ENCODE measurements at places on chromosomes 3 and 15. TPM values are rescaled to one million over a fixed set of nuclear protein-coding genes. Genes with fewer than 3 reads are reported as not detected.

- H3K4me3 ChIP-seq = no peak overlapping the region
- H3K27ac ChIP-seq = no peak overlapping the region
- no peaks in the 10 kb centered on the region for H3K4me1 ChIP-seq
- no peaks in the 10 kb centered on the region for H3K27me3 ChIP-seq
Measured at GRCh38 chr3:133973249-133973980, 56.3 kb downstream of the SLCO2A1 start.

GRCh38 chr3:132087356-132087755, 52.5 kb upstream of the CPNE4 start:
- H3K4me3 ChIP-seq = no peak overlapping the region
- no peak overlapping the region for H3K27ac ChIP-seq
- no peak for DNase-seq
- H3K27me3 ChIP-seq = no peaks in the 10 kb centered on the region

Gene SLMAP
- 61.3 TPM for total RNA-seq

DNA sequence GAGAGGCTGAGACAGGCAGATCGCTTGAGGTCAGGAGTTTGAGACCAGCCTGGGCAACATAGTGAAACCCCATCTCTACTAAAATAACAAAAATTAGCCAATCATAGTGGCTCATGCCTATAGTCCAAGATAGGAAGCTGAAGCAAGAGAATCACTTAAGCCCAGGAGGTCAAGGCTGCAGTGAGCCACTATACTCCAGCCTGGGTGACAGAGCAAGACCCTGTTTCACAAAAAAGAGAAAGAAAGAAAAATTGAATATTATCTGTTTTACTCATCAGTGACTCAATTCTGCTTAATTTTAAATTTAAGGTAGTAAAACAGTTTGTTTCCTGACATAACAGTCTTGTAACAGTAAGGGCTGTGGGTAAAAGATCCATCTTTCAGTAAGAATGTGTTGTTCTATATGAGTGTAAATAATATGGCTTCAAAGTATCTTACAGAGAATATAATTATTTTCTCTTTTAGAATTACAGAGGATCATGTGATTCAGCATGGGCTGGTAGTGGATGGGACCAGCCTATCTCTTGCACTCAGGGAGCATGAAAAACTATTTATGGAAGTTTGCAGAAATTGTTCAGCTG, 85.8 kb downstream of the ATP11B start:
- peaks cover 1% of the 10 kb centered on the region for H3K36me3 ChIP-seq
- H3K27ac ChIP-seq = no peak overlapping the region
- H3K4me1 ChIP-seq = no peaks in the 10 kb centered on the region

DNA sequence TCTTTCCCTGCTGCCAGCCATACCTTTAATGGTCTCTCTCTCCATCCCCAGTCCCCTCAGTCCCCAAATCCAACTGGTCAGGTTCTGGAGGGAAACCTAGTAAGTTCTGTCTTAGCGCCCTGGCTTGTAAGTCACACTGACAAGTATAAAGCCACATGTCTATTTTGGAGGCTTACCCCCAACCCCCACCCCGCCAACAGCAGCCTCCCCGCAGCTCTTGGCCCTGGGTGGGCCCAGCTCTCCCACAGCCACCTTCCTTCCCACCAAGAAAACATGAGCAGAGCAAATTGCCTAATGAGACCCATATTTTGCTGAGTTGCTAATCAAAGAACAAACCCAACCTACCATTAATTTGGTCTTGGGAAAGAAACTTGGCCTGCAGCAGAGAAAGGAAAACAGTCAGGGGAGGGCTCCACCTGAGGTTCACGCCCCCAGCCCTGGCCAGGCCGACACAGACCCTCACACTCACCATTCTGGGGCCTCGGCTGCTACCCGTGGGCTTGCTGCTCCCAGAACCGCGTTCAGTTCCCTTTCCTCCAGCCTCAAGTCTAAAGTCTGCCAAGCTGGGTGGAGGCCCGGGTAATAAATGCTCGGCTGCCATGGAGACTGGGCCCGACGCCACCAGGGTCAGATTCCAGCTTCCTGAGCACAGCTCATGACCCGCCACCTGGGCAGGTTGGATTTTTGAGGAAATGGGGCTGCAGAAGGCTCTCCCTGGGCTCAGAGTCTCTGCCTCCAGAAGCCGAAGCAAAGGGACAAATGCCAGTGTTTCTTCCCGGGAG, at the start of gene CALML4:
CALML4 (minus strand) TSS at position 557 of the 782 bp plus-strand sequence; CDS start at position 472, 85 bp downstream.
- peak; percentile 74 for DNase-seq
- peaks cover 3% of the 10 kb centered on the region for H3K36me3 ChIP-seq
- H3K4me3 ChIP-seq = no peak within 1 kb of the TSS
- peaks cover 49% of the 10 kb centered on the region for H3K4me1 ChIP-seq

GRCh38 chr15:91706322-91707032, 147.0 kb upstream of the SLCO3A1 start:
- H3K27ac ChIP-seq = no peak overlapping the region
- H3K4me3 ChIP-seq = no peak overlapping the region
- no peaks in the 10 kb centered on the region for H3K27me3 ChIP-seq
- DNase-seq = peak; percentile 38

DNA sequence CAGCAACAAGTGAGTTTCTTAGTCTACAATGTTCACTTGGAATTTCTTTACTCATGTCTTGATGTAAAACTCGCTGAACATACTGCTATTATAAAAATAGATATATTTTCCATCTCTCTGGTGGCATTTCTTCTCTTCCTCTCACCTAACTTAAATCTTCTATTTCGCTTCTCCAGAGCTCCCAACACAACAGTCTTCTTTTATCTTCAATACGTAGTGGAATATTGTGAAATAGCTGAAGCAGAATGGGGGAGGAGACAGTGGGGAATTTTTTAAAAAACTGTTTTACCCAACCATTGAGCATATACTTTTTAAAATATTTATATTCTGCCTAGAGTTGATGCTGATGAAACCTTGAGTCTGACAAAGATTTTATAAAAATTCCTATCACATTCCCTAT, 548.5 kb downstream of the RBMS3 start:
- no peaks in the 10 kb centered on the region for H3K36me3 ChIP-seq
- no peaks in the 10 kb centered on the region for H3K27me3 ChIP-seq
- no peak overlapping the region for H3K27ac ChIP-seq
- H3K4me1 ChIP-seq = no peaks in the 10 kb centered on the region

GRCh38 chr3:116018646-116019045, 395.3 kb downstream of the GAP43 start:
- H3K27ac ChIP-seq = no peak overlapping the region
- no peak overlapping the region for H3K4me3 ChIP-seq
- no peaks in the 10 kb centered on the region for H3K27me3 ChIP-seq
- H3K36me3 ChIP-seq = no peaks in the 10 kb centered on the region
- peaks cover 9% of the 10 kb centered on the region for H3K4me1 ChIP-seq
- DNase-seq = no peak

DNA sequence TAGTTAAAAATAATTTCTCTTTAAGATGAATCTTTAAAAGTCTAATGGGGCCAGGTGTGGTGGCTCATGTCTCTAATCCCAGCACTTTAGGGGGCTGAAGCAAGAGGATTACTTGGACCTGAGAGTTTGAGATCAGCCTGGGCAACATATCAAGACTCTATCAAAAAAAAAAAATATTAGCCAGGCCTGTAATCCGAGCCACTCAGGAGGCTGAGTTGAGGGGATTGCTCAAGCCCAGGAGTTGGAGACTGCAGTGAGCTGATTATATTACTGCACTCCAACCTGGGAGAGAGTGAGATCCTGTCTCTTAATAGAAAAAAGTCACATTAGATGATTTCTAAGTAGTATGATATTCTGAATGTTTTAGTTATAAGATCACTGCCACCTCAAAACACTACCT, 322.0 kb upstream of the MANF start:
- H3K27me3 ChIP-seq = no peaks in the 10 kb centered on the region
- no peak overlapping the region for H3K4me3 ChIP-seq
- H3K27ac ChIP-seq = no peak overlapping the region
- H3K4me1 ChIP-seq = no peaks in the 10 kb centered on the region

- H3K27ac ChIP-seq = no peak overlapping the region
- H3K4me3 ChIP-seq = no peak overlapping the region
- no peaks in the 10 kb centered on the region for H3K4me1 ChIP-seq
Measured at GRCh38 chr3:4251412-4251811, 51.8 kb upstream of the SETMAR start.

Gene NDUFB5
- total RNA-seq = 154 TPM

GRCh38 chr3:71537211-71537611, 46.3 kb downstream of the FOXP1 start:
- no peaks in the 10 kb centered on the region for H3K27me3 ChIP-seq
- no peak overlapping the region for H3K27ac ChIP-seq
- no peak for DNase-seq
- peaks cover 12% of the 10 kb centered on the region for H3K4me1 ChIP-seq
- H3K4me3 ChIP-seq = no peak overlapping the region

- no peaks in the 10 kb centered on the region for H3K27me3 ChIP-seq
- no peak for DNase-seq
- no peak overlapping the region for H3K27ac ChIP-seq
- H3K36me3 ChIP-seq = no peaks in the 10 kb centered on the region
- no peaks in the 10 kb centered on the region for H3K4me1 ChIP-seq
Measured at GRCh38 chr3:113156816-113157333, 54.5 kb upstream of the BOC start.

DNA sequence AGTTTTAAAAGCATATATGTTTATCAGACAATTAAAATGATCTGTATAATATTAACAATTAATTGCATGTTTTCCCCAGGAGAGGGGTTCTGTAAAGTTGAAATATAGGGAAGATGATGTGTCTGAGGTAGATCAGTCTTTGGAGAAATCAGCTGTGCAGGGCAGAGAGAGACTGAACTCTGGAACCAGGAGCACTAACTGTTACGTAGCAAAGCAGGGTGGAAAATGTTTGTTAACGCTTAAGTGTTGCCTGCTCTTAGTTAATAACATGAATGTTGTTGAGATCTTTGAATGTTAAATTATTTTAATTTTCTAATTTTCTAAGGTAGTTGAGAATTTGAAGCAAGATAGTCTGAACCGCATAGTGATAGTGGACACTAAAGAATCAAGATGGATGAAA, 57.5 kb downstream of the NEO1 start:
- DNase-seq = no peak
- H3K27me3 ChIP-seq = no peaks in the 10 kb centered on the region
- no peak overlapping the region for H3K27ac ChIP-seq
- no peaks in the 10 kb centered on the region for H3K36me3 ChIP-seq

Gene EXD1
- not detected for total RNA-seq

DNA sequence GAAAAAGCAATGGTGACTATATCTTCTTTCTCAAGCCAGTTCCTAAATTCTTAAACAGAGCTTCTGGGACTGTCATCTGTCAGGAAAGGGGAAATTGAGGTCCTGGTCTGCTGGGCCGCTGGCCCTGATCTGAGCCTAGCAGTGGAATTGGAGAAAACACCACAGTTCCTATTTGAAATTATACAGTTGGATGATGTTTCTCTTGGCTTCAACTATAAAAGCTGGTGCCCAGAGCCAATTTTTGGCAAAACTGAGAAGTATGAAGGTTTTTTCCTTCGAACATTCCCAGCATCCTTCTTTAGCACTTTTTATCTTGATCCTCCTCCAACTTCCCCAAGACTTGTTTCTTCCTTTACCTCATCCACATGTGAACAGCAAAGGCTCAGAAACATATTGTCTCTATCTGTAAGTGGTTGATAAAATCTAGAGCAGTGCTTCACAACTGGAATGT, 83.9 kb downstream of the CD47 start:
- H3K4me3 ChIP-seq = no peak overlapping the region
- H3K27me3 ChIP-seq = no peaks in the 10 kb centered on the region

DNA sequence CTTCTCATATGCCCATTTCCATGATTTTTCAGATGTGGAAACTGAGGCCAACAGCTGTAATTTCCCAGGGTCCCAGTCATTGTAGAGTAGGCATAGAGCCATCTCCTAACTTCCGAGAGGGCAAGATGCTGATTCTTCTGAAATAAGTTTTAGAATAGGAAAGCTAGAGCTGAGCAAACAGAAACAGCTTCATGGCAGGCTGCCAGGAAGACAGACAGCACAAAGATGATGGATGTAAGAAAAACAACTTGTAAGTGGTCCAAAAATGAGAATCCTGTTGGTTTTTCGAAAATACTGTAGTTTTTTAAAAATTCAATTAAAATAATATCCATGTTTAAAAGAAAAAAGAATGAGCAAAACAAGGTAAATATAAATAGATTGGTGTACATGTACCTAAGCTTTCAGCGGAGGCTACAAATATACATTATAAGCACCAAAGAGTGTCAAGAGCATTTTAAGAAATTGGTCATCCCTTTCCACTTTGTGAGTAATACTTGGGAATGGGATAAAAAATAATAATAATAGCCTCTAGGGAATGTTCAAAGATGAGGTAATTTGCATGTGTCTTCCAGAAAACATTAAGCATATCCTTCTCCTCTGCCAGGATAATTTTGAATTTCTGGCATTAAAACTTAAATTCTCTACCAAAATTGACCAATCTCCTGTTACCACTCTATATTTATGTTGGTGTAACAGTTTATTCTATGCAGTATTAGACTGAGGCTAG, 406.6 kb downstream of the MECOM start:
- H3K27me3 ChIP-seq = no peaks in the 10 kb centered on the region
- H3K4me3 ChIP-seq = no peak overlapping the region
- H3K27ac ChIP-seq = no peak overlapping the region
- DNase-seq = no peak
- no peaks in the 10 kb centered on the region for H3K4me1 ChIP-seq

Gene TRA2B
- total RNA-seq = 259 TPM

- H3K4me3 ChIP-seq = no peak overlapping the region
- peaks cover 3% of the 10 kb centered on the region for H3K27me3 ChIP-seq
- no peak overlapping the region for H3K27ac ChIP-seq
- no peak for DNase-seq
Measured at GRCh38 chr15:77846360-77846759, 213.6 kb upstream of the LINGO1 start.

Gene TWF2
- 49.1 TPM for total RNA-seq

- DNase-seq = no peak
- H3K27ac ChIP-seq = no peak overlapping the region
- no peak overlapping the region for H3K4me3 ChIP-seq
- H3K4me1 ChIP-seq = no peaks in the 10 kb centered on the region
- H3K27me3 ChIP-seq = no peaks in the 10 kb centered on the region
Measured at GRCh38 chr3:140096037-140096436, 161.1 kb downstream of the CLSTN2 start.

DNA sequence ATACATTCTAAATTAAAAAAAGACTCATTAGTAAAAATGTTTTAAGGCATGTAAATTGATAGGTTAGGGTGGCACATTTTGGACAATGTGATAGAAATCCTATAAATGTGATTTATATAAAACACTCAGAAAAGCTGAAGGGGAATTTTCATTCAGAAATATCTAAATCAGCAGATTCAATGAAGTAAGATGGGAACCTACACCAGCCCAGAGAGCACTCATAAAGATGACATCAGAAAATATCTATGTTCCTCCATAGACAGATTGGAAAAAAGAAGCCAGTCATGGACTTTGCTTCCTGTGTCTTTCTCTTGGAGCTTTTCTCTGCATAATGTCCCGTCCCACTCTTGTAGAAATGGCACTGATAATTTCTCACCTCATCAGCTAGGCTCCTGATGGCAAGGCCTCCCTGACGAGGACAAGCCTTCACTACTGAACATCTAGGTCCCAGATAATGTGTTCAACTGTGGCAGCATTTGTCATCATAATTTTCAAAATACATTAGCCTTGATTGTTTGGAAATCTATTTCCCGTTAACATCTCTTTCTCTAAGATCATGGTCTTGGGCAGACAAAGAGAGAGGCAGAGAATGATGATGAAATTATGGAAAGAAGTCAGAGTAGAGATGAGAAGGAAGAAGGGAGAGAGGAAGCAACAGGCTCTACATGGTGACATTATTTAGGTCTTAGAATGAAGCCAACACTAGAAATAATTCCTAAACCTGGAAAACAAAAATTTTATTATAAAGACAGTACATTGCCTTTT, 354.4 kb downstream of the NTRK3 start:
- no peaks in the 10 kb centered on the region for H3K27me3 ChIP-seq
- H3K4me1 ChIP-seq = no peaks in the 10 kb centered on the region
- no peak for DNase-seq
- H3K36me3 ChIP-seq = no peaks in the 10 kb centered on the region

Gene ALS2CL
- not detected for total RNA-seq

Gene ELL3
- total RNA-seq = 5.8 TPM

Gene PCLAF
- total RNA-seq = 98.9 TPM

Data from HepG2 (cell line).